Fibroblast of mammary gland (primary cell): ENCODE measurements at places on chromosomes 11 and 22.

GRCh38 chr11:60265373-60266214, 14.9 kb upstream of the MS4A4A start:
- DNase-seq, result peak; percentile 24

- no peak for DNase-seq
Measured at GRCh38 chr11:93766504-93766903, 17.6 kb upstream of the MED17 start.

- DNase-seq, result no peak
Measured at GRCh38 chr11:87740451-87740850, 434.8 kb downstream of the RAB38 start.

DNA sequence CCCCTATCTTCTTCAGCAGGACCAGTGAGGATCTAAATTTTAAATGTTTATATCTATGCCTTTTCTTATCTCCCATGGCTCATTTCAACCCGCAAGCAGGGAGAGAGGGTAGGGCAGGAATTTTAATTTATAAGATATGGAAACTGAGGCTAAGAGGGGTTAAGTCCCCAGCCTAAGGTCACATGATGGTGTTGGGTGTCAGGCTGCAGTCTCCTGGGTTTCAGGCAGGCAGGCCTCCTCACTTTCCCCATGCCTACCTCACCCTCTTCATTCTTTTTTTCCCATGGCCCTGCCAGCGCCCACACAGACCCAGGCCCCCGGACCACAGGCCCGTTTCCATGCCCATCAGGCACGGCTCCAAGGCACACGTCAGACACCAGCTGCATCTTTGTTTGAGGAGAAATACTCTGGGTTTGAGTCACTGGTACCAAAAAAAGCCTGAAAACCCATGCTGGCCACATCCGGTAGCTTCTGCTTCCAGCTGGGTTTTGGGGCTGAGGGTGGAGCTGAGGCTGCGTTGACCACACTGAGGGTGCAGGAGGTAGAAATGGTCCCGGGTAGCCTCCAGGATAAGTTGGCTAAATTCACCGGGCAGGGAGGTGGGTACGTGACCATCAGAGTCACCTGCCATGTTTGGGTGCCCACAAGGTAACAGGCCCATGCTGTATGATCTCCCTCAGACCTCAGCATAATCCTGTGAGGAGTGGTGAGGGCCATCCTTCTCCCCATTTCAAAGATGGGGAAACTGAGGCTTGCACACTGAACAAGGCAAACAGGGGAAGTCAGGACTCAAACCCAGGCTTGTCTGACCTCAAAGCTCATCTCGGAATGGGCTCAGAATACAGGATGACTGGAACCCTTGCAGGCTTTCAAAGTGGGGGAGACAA, 7.5 kb downstream of the CRYBB1 start:
- DNase-seq, result peak; percentile 88

GRCh38 chr11:33879375-33879774, 12.5 kb downstream of the LMO2 start:
- no peak for DNase-seq

GRCh38 chr11:39345834-39346442, 2113.5 kb downstream of the LRRC4C start:
- no peak for DNase-seq

DNA sequence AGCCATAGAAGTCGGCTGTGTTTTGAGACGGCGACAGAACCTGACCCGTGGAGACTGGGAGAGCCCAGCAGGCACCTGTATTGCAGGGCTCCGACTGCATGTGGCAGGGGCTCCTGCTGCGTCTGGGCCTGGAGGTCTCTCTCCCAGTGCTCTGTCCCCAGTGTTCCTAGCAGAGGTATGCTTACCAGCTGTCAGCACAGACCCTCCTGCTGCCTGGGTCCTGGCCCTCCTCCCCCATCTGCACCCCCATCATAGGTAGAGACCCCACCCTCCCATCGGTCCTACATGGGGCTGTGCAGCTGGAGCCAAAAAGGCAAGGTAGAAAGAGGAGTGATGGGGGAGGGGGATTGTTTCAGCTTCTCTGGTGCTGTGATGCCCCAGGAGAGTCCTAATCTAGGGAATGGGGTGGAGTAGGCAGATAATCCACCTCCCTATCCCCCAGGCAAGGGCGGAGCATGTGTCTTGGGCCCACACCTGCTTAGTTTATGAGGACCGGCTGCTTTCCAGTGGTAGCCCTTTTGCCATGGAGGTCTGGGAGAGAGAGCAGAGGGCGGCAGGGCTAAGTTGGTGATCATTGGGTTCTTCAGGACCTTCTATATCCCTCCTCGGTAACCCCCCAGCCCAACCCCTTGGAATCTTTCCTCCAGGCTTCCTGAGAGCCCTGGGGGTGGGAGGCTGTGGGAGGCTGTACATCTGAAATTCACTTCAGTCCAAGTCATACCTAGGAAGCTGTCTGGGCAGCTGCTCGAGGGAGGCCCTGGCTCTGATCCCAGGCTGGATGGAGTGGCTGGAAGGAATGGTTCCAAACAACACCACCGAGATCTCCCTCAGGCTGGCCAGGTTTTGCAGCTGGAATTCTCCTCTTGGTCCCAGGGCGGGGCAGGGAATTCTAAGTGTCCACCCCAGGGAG, 5.3 kb downstream of the SLC7A4 start:
- peak; percentile 51 for DNase-seq

DNA sequence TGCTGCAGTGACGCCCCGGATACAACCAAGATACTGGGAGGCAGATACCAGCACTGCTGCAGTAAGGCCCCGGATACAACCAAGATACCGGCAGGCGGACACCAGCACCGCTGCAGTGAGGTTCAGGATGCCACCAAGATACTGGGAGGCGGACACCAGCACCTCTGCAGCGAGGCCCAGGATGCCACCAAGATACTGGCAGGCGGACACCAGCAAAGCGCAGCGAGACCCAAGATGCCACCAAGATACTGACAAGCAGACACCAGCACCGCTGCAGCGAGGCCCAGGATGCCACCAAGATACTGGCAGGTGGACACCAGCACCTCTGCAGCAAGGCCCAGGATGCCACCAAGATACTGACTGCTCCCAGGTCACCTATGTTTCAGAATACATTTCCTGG, 225.2 kb downstream of the BRD1 start:
- DNase-seq, result no peak

DNA sequence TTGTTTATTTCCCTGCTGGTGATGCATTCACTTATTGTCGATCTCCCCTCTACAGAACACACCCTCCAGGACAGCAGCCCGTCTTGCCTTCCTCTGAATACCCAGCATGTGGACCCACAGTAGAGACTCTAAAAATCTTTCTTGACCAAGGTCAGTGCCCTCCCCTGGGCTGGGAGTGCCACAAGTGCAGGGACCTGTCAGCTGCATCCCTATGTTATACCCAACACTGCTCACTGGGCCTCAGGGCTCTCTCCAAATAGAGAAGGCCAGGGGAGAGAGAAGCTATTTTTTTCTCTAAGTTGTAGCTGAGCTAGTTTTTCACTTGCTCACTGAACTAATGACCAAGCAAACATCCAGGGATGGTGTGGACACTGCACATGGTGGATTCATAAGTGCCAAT, 9.8 kb downstream of the KCNJ1 start:
- no peak for DNase-seq

GRCh38 chr11:30798547-30799236, 212.5 kb upstream of the MPPED2 start:
- DNase-seq, result no peak

- DNase-seq, result peak; percentile 70
Measured at GRCh38 chr11:65559951-65560537, 1.9 kb upstream of the LTBP3 start.

GRCh38 chr22:47390026-47390970, 627.8 kb downstream of the TBC1D22A start:
- DNase-seq, result no peak

- DNase-seq, result no peak
Measured at GRCh38 chr11:119685111-119685746, 43.8 kb downstream of the NECTIN1 start.

- DNase-seq, result peak; percentile 24
Measured at GRCh38 chr11:27129686-27130085, 89.1 kb downstream of the BBOX1 start.

- DNase-seq, result no peak
Measured at GRCh38 chr11:4049006-4049405, 45.6 kb upstream of the RRM1 start.

DNA sequence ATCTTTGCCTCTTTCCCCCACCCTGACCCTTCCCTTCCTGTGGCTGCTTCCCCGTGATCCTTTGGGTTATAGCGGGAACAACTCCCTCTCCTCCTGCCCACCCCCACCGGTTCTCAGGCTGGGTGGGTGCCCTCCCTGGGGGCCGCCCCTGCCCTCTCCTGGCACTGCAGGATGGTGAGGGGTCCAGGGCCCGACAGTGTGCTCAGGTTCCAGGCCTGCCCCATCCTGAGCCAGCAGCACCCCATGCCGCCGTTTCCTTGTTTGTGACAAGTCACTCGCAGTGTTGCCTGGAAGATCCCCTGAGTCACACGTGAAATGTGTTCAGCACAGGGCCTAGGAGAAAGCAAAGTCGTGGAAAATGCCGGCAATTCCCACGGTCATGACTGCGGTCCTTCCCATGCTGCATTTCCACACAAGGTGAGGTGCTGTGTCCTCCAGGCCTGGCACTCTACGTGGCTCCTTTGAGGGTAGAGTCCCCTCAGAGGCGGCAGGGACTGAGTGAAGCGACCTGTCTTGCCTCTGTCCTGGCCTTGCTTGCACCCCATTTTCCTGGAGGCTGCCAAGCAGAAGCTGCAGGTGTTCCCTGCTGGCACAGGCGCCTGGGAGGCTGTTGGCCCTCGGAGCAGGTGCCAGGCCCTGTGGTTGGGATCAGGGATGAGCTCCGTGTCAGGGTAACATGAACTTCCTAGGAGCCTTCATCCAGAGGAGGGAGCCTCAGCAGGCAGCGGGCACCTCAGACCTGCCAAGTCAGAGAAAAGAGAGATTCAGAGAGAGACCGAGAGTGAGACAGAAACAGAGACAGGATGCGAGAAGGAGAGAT, 80.5 kb upstream of the LINC01488 start:
- DNase-seq, result no peak

- no peak for DNase-seq
Measured at GRCh38 chr11:134836561-134836960, 424.5 kb upstream of the B3GAT1 start.

DNA sequence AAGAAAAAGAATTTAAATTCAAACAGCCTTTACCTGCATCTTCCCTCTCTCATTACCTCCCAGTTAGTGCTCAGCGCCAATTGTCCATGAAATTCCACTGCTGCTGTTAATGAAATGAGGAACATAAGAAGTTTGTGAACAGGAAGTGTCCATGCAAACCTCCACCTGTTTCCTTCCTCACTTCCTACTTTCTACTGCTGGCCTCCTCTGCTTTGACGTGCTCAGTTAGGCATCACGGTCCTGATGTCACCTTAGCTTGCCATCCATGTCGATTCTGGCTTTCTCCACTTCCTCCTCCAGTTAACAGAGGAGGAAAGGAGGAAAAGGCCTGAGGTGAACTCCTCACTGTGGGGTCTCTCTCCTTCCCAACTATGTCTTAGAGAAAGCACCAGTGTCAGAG, 26.9 kb upstream of the HTR3A start:
- no peak for DNase-seq

GRCh38 chr11:30740091-30740490, 153.9 kb upstream of the MPPED2 start:
- DNase-seq, result no peak

DNA sequence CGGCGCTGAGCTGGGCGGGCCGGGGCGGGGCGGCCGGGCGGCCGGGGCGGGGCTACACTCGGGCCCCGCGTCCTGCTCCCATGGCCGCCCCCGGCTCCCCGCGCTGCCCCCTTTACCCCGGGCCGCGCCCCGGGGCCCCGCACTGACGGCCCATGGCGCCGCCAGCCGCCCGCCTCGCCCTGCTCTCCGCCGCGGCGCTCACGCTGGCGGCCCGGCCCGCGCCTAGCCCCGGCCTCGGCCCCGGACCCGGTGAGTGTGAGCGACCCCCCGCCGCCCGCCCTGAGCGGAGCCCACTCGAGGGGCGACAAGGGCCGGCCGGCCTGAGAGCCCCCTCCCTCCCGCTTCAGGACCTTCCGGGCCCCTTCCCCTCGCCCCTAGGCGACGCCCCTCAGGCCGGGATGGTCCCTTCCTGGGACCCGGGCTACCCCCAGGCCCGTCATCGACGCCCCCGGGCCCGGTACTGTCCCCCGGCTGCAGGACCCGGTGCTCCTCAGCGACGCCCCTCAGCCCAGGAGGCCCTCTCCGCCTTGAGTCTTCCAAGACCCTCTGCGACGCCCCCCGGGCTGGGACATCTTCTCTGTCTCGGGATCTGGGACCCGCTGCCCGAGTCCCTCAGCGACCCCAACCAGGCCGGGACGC, at the start of gene KREMEN1:
Gene KREMEN1 (plus strand): TSS at position 57 of the 639 bp plus-strand sequence. CDS start 96 bp downstream, at position 153.
- DNase-seq, result no peak
